ENCODE measurements at places on chromosomes 6 and 20.
A peak's percentile ranks its signal among the peaks of the same experiment; 100 is the strongest.

GRCh38 chr6:82385961-82386360 lies 22.3 kb downstream of the TPBG start:
- H3K27me3 ChIP-seq = no peaks in the 10 kb centered on the region
- no peaks in the 10 kb centered on the region for H3K4me1 ChIP-seq
- no peak overlapping the region for H3K27ac ChIP-seq
- H3K36me3 ChIP-seq = no peaks in the 10 kb centered on the region
- H3K4me3 ChIP-seq = no peak overlapping the region

- no peaks in the 10 kb centered on the region for H3K27me3 ChIP-seq
- H3K27ac ChIP-seq = no peak overlapping the region
- DNase-seq = no peak
- no peaks in the 10 kb centered on the region for H3K4me1 ChIP-seq
These were observed 22.5 kb upstream of the IYD start for GRCh38 chr6:150346346-150346745.

- no peak overlapping the region for H3K27ac ChIP-seq
- H3K4me3 ChIP-seq = no peak overlapping the region
- DNase-seq = no peak
- H3K36me3 ChIP-seq = no peaks in the 10 kb centered on the region
- peaks cover 3% of the 10 kb centered on the region for H3K4me1 ChIP-seq
These were observed 40.3 kb upstream of the AHI1 start for GRCh38 chr6:135537741-135538301.

- H3K27ac ChIP-seq = peak within 1 kb of the TSS; percentile 92
- H3K4me3 ChIP-seq = peak within 1 kb of the TSS; percentile 62
- DNase-seq = peak; percentile 95
- no peaks in the 10 kb centered on the region for H3K36me3 ChIP-seq
- peaks cover 38% of the 10 kb centered on the region for H3K4me1 ChIP-seq
These were observed at the start of gene RANBP9 for GRCh38 chr6:13711733-13712598. Gene RANBP9 (minus strand): TSS chr6:13711835. CDS start chr6:13711505, 330 bp downstream.

GRCh38 chr20:4234128-4234527 lies 218.8 kb upstream of the RNF24 start:
- no peak overlapping the region for H3K27ac ChIP-seq
- no peak overlapping the region for H3K4me3 ChIP-seq
- no peak for DNase-seq
- no peaks in the 10 kb centered on the region for H3K36me3 ChIP-seq

GRCh38 chr6:54655162-54655561 lies 191.4 kb upstream of the FAM83B start:
- no peak overlapping the region for H3K27ac ChIP-seq
- no peaks in the 10 kb centered on the region for H3K4me1 ChIP-seq
- H3K4me3 ChIP-seq = no peak overlapping the region
- H3K36me3 ChIP-seq = no peaks in the 10 kb centered on the region
- no peak for DNase-seq

DNA sequence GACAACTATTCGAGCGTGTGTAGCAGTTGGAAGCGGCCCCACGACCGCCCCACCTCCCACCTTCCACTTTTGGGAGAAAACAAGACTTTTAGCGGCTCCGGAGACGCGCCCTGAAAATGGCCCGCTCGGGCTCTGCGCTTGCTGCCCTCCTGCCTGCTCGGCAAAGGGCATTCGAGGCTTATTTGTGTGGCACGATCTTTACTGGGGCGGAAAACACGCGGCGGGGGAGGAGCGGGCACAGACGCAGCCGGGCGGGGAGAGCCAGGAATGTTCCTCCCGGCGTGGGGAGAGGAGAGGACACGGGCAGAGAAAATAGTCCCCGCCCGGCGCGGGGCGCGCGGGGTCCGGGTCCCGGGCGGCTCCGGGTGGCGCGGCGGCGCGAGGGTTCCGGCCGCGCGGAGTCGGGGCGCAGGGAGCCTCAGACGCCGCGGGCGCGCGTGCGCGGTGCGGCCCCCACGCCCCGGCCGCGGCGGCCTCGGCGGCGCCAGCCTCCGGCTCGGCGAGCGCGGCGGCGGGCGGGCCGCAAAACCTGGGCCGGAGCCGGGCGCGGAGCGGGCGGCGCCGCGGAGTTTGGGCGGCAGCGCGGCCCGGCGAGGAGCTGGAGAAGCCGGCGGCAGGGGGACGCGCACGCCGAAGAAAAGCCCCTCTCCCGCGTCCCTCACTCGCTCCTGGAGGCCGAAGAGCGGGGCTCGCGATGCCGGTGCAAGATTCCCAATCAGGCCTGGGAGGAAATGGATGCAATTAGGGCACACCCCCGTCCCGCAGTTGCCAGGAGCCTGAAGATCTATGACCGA lies 90.0 kb upstream of the ARID1B start:
- peak overlapping the region; percentile 98 for H3K27ac ChIP-seq
- peak overlapping the region; percentile 78 for H3K4me3 ChIP-seq
- peaks cover 4% of the 10 kb centered on the region for H3K27me3 ChIP-seq

GRCh38 chr20:55586610-55587009 lies 418.7 kb downstream of the CBLN4 start:
- no peaks in the 10 kb centered on the region for H3K36me3 ChIP-seq
- DNase-seq = no peak
- H3K4me3 ChIP-seq = no peak overlapping the region
- H3K27me3 ChIP-seq = peaks cover 7% of the 10 kb centered on the region
- no peak overlapping the region for H3K27ac ChIP-seq

- H3K27ac ChIP-seq = no peak overlapping the region
- H3K27me3 ChIP-seq = no peaks in the 10 kb centered on the region
- H3K4me1 ChIP-seq = no peaks in the 10 kb centered on the region
- no peaks in the 10 kb centered on the region for H3K36me3 ChIP-seq
- no peak overlapping the region for H3K4me3 ChIP-seq
- no peak for DNase-seq
These were observed 292.1 kb downstream of the LAMA2 start for GRCh38 chr6:129175066-129175465.

GRCh38 chr6:37541346-37541745 lies 41.7 kb upstream of the CCDC167 start:
- no peak for DNase-seq
- peaks cover 7% of the 10 kb centered on the region for H3K27me3 ChIP-seq
- H3K27ac ChIP-seq = no peak overlapping the region
- no peak overlapping the region for H3K4me3 ChIP-seq

GRCh38 chr6:23340271-23340670 lies 770.9 kb downstream of the HDGFL1 start:
- H3K27ac ChIP-seq = no peak overlapping the region
- no peaks in the 10 kb centered on the region for H3K36me3 ChIP-seq
- H3K4me3 ChIP-seq = no peak overlapping the region
- no peaks in the 10 kb centered on the region for H3K4me1 ChIP-seq
- no peak for DNase-seq

DNA sequence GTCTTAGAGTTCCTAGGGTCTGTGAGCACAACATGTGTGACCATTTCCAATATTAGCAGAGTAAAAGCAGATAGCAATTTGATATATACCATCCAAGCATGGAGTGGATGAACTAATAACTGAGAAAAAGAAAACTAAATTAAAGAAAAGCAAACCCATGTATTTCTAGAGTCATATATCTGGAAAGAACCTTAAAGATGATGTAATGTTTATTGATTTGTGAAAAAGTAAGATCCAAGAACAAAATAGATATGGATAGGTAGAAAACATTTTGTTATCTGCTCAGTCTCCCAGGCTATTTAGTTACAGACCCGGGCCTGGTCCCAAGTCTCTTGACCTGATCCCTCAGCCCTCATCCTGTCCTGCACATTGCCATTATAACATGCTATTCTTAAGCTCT lies 526.8 kb downstream of the EPM2A start:
- H3K4me1 ChIP-seq = no peaks in the 10 kb centered on the region
- H3K36me3 ChIP-seq = no peaks in the 10 kb centered on the region
- H3K27ac ChIP-seq = no peak overlapping the region

GRCh38 chr20:38872036-38872435 lies 54.2 kb upstream of the FAM83D start:
- no peak for DNase-seq
- no peaks in the 10 kb centered on the region for H3K36me3 ChIP-seq
- peaks cover 48% of the 10 kb centered on the region for H3K4me1 ChIP-seq
- peak overlapping the region; percentile 25 for H3K27ac ChIP-seq
- H3K4me3 ChIP-seq = no peak overlapping the region
- no peaks in the 10 kb centered on the region for H3K27me3 ChIP-seq

DNA sequence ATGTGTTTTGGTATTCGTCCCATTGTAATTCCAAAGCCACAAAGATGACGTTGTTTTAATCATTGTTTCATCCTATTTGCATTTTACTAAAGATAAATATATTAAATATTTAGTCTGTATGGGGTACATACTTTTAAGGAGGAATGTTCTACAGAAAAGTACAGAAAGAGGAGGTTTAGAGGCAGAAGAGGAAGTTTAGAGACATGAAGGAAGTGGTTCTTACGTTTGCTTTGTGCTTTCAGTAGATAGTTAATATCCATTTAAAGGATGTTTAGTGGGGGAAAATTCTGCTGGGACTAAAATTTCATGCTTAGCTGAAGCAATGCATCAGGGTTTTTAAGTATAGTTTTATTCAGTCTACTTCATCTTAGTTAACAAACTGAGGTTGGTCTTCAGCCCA lies 116.6 kb downstream of the CRYBG1 start:
- H3K36me3 ChIP-seq = no peaks in the 10 kb centered on the region
- no peak overlapping the region for H3K4me3 ChIP-seq
- H3K4me1 ChIP-seq = no peaks in the 10 kb centered on the region
- no peak for DNase-seq
- H3K27me3 ChIP-seq = peaks cover 9% of the 10 kb centered on the region

DNA sequence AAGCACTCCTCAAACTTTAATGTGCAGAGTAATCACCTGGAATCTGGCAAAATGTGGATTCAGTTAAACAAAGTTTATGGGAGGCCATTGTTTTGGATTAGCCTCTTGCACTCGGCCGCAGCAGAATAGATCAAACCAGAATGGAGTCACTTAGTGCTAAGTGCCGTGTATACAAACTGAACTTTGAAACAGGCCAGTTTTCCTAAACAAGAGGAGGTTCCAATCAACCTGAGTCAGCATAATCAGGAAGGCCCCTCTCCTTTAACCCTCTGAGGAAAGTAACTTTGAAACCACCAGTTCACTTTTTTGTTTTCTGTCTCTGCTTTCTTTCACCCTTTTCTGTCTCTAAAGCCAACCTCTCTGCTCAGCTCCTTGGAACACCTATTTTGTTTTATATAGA lies 92.2 kb downstream of the UST start:
- no peak overlapping the region for H3K27ac ChIP-seq
- DNase-seq = no peak
- H3K36me3 ChIP-seq = no peaks in the 10 kb centered on the region

GRCh38 chr20:63459070-63459380 lies 13.4 kb downstream of the KCNQ2 start:
- DNase-seq = no peak
- peaks cover 6% of the 10 kb centered on the region for H3K4me1 ChIP-seq
- peaks cover 2% of the 10 kb centered on the region for H3K27me3 ChIP-seq
- H3K36me3 ChIP-seq = no peaks in the 10 kb centered on the region
- H3K27ac ChIP-seq = no peak overlapping the region

- no peaks in the 10 kb centered on the region for H3K4me1 ChIP-seq
- H3K4me3 ChIP-seq = no peak overlapping the region
- H3K27ac ChIP-seq = no peak overlapping the region
- peaks cover 4% of the 10 kb centered on the region for H3K27me3 ChIP-seq
- H3K36me3 ChIP-seq = no peaks in the 10 kb centered on the region
These were observed 2.3 kb upstream of the SLC22A2 start for GRCh38 chr6:160260803-160261450.

DNA sequence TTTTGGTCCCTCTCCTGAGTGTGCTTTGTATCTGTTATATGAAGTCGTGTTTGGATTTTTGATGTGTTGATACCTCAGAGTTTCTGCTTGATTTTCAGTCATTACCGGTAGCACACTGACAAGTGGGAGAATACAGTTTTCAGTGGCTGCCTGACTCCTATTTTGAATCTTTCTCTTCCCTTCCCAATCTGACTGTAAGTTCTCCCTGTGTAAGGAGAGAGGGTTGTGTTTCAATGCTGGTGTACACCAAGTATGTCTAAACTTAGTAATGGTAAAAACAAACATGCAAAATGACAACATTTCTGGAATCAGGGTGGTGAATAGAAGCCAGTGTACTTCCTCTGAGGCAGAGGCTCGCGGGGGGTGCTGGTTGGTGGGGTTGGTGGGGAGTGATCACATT lies 103.4 kb downstream of the HIVEP1 start:
- H3K27ac ChIP-seq = no peak overlapping the region
- no peaks in the 10 kb centered on the region for H3K4me1 ChIP-seq
- H3K27me3 ChIP-seq = no peaks in the 10 kb centered on the region
- no peak for DNase-seq
- H3K36me3 ChIP-seq = no peaks in the 10 kb centered on the region

All from DND-41 (cell line).